Hippocampal formation (tissue), 2 donors: ENCODE measurements at places on chromosomes 2 and 18.

DNA sequence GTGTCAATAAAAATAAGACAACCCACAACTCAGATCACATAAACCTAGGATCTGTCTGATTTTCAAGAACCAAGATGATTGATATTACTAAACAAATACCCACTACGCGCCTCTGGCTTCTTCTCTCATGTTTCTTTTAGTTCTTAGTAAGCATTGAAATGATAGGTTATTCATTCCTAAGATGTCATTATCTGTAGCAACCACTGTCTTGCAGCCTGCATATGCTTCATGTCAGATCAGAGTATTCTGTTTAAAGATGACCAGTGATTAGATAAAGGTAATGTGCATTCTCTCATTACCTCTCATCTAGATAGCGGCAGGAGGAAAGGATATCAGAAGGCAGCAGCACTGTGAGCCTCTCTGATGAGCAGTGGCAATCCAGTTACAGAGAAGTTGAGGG is 112.9 kb downstream of the SLC8A1 start:
- no peak for DNase-seq

DNA sequence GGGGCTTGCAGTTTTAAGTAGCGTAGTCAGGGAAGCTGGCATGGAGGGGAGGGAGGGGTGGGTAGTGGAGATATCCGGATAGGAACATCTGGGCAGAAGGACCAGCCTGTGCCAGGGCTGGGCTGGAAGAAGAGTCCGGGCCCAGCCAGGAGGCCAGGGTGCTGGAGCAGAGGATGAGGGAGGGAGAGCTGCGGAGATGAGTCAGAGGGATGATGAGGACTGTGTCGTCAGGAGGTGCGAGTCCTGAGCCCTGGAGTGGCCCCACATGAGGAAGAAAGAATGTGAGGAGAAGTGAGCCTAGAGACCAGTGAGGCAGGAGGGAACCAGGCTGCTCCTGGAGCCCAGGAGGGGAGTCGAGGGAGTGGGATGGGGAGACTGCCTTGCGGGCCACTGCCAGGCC is 82.4 kb downstream of the CTIF start:
- no peak for DNase-seq

GRCh38 chr18:58216071-58216481 is 172.1 kb downstream of the NEDD4L start:
- no peak for DNase-seq

GRCh38 chr2:200479692-200480265 is 30.1 kb downstream of the KCTD18 start:
- no peak for DNase-seq

GRCh38 chr2:4090668-4091630 is 387.6 kb downstream of the DCDC2C start:
- no peak for DNase-seq

DNA sequence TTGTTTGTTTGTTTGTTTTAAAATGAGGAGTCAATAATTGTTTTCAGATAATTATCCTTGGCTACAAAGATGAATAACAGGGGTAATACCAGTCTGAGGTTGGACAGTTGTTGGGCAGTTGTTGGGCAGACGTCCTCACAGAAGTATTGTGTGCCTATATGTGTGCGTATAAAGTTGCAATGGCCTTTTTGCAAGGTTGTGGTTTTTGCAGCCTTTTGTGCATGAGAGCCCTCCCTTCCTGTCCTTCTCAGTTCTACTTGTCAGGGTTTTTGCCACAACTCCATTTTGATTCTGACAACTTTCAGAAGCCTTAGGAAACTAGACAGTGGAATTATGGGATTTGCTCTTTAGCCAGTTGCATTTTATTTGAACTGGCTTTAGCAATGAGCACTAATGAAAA is 6.0 kb upstream of the STK39 start:
- DNase-seq: no peak

GRCh38 chr2:27920148-27920885 is 29.8 kb downstream of the BABAM2 start:
- no peak for DNase-seq

GRCh38 chr2:227876300-227876801 is 4.9 kb downstream of the DAW1 start:
- no peak for DNase-seq

GRCh38 chr2:12052796-12053195 is 306.4 kb downstream of the LPIN1 start:
- DNase-seq: no peak

DNA sequence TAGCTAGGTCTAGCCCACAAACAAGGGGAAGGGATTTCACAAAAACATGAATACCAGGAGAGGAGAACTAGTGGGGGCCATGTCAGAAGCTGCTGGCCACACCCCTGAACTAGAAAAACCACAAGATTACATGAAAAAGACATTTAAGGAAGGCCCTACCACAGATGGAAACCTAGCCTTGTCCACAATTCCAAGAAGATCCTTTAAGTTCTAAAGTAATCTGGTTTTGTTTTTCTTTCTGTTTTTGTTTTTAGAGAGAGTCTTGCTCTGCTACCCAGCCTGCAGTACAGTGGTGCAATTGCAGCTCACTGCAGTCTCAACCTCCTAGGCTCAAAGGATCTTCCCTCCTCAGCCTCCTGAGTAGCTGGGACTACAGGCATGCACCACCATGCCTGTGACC is 34.2 kb upstream of the CAB39 start:
- no peak for DNase-seq

DNA sequence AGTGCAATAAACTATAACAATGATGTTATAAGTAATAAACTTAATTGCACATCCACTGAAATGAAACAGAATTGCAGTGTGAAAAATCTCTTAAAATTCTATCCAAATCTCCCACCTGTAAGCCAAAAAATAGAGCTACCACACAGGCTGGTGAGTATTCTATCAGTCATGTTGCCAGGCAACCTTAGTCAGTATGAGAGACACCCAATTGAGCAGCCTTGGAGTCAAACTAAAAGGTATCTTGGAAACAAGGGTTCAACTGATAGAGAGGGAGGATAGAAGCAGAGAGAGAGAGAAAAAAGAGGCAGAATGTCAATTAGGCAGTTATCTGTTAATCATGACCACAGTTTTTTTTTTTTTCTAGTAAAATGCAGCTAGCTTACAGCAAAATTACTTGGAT is 45.8 kb downstream of the GALNT13 start:
- no peak for DNase-seq

DNA sequence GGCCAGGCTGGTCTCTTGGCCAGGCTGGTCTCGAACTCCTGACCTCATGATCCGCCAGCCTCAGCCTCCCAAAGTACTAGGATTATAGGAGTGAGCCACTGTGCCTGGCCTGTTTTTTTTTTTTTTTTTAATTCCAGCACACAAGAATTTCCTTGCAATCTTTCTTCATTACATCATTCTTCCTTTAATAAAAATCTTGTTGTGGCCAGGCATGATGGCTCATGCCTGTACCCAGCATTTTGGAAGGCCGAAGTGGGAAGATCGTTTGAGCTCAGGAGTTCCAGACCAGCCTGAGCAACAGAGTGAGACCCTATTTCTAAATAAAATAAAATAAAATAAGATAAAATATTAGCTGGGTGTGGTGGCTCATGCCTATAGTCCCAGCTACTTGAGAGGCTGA is 21.4 kb upstream of the PLEKHM3 start:
- DNase-seq: no peak

DNA sequence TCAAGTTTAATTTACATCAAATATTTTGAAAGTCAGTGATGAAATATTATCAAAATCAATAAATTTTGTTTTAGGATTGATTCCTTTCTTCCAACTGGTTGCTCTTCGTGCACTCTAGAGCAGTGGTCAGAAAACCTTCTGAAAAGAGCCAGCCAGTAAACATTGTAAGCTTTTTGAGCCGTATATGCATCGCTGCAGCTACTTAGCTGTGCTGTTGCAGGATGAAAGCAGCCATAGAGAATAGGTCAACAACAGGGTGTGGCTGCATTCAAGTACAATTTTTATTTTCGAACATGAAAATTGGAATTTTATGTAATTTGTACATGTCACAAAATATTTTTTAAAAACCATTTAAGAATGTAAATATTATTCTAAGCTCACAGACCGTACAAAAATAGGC is 94.9 kb downstream of the MGAT5 start:
- no peak for DNase-seq
